Naive B cell (primary cell): ENCODE measurements at places on chromosomes 2 and 18.

DNA sequence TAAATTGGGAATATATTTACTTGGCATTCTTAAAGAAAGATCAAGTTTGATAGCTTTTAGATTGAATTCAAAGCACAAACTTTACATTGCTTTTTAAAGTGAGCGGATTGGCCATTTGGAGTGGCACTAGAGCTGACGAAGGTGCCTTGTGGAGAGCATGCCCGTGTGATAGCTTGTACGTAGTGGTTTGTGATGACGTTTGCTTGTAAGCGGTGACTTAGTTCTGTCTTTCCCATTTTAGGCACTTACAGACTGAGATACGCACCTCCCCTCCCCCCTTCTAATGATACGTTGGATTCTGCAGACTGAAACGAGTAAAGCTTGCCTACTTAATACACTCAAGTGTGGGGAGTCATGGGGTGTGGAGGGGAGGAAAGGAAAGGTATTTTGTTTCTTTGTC is 53.4 kb downstream of the ZCCHC2 start:
- DNase-seq, result no peak

DNA sequence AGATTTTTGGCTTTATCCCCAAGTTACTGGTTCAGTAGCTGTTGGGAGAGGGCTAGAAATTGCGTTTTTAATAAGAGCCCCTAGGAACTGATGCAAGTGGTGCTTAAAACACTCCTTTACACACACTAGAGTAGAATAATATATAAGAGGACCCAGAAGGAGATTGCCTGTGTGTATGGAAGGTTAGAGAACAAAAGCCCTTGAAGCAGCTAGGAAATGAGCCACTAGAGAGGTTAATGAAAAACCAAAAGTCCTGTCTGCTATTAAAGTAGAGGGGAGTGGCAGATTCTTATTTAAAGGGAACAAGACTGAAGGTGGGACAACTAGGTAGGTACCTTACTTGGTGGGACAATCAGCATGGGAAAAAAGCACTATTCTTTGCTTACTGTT is 14.4 kb upstream of the SLC39A10 start:
- DNase-seq, result no peak

DNA sequence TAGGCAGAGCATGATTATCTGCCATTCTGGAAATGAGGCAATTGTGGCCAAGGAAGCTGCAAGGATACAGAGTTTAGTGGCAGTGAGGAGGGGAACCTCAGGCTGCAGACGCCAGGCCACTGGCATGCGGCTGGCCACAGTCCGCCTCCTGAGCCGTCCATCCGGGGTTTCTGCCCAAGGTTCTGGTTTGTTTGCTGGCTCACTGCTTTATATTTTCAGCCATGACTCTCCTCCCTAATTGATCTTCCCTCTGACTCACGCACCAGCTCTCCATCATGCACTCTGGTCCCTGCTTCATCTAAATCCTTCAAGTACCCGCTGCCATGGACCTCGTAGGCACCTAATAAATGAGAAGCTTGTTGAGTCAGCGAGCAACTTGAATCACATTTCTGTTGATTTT is 107.8 kb upstream of the REV1 start:
- DNase-seq, result no peak

- DNase-seq, result no peak
These were observed 113.3 kb downstream of the NOL10 start for GRCh38 chr2:10576456-10576855.

- DNase-seq, result no peak
These were observed 336.5 kb downstream of the CYP26B1 start for GRCh38 chr2:71811157-71811556.

DNA sequence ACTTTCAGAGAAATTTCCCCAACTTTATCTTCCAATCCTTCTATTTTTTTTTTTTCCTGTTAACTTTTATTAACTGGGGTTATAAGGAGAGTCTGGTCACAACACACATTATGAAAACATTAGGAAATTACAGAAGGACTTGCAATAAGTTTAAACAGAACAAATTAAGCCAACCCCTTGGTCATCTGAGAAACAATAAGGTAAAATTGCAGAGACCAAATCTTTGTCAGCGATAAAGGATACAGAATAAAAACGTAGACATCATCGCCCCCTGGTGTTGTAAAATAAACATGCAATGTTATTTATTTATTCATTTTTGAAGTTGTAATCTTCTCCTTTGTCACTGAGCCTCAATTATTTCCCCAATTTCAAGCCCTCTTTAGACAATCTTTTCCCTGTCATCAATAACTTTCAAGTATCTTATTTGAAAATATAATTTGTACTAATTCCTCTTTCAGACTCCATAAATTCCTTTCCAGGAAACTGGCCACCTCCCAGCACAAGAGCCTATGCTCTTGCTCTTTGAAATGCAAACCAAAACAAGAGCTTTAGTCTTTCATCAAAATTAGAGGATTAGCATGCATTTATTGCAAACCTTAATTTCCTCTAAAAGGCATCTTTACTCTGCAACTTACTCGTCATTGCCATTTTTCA is 19.5 kb downstream of the G6PC2 start:
- DNase-seq, result peak; percentile 17

DNA sequence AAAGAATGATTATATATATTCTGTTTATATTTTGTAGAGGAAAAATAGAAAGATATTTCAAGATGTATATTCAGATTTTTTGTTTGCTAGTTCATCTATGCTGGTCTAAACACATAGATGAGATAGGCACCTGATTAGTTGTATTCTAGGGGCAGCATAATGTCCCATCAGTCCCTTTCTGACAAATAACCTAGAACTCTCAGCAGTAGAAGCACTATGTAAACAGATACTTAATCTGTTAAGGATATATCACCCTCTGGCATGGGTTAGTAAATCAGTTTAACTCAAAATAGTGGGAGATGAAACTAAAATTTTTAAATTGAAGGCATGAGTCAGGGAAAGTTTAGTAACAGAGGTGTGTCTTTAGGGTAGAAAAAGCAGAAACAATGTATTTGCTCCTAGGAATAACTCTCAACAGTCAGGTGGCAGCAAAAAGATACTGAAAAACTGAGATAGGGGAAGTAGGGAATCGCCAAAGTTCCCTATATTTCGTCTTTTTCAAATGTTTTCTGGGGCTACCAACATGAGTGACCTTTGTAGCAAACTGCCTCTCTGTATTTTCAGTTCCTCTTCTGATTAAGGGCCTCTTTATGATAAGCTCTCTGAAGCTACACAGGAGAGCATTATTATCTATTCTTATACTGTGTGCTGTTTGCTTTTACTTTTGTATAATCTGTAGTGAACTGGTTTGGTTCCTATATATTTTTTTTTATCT is 5.7 kb downstream of the PPP1R1C start:
- DNase-seq, result peak; percentile 14

- no peak for DNase-seq
These were observed 487.3 kb upstream of the VWC2L start for GRCh38 chr2:213923543-213923942.

DNA sequence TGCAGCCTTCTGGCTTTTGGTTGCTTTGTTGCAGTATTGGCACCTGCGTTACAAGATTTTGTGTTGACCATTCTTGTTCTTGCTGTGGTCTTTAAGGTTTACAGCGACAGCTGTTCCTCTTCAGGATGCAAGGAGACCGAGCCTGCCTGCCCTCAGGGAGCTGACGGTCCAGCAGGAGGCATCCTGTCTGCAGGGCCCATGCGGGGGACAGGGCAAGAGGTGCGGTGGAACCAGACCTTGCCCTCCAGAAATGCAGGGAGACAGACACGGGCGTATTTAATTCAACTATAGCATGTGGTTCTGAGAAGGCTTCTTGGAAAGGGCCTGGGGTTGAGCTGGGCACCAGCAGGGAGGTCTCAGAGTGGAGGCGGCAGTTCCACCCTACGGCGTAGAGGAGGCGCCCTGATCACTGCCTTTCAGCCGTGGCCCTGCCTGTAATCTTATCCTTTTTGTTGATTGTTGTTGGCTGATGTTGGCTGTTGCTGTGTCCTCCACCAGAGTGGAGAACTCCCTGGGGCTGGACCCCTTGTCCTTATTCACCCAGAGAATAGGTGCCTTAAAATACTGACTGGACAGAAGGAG is 71.7 kb downstream of the HPCAL1 start:
- DNase-seq, result no peak

DNA sequence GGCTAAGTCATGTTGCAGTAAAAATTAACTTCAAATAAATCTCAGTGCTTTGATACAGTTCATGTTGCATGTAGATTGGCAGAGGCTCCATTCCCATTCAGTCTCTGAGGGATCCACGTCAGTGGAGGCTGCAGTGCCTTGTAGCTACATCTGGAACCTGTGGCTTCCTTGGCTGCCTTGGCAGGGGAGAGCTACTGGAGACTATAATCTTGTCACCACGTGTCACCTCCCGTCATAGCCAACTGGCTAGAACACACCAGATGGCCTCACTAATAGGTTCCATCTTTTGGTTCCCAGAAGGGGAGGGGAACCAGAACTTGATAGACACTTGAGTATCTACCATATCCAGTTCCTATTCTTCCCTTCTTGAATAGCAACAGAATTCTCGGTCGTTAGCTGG is 28.4 kb downstream of the E2F6 start:
- no peak for DNase-seq

- peak; percentile 8 for DNase-seq
These were observed 499.3 kb downstream of the IRS1 start for GRCh38 chr2:226300196-226300886.

DNA sequence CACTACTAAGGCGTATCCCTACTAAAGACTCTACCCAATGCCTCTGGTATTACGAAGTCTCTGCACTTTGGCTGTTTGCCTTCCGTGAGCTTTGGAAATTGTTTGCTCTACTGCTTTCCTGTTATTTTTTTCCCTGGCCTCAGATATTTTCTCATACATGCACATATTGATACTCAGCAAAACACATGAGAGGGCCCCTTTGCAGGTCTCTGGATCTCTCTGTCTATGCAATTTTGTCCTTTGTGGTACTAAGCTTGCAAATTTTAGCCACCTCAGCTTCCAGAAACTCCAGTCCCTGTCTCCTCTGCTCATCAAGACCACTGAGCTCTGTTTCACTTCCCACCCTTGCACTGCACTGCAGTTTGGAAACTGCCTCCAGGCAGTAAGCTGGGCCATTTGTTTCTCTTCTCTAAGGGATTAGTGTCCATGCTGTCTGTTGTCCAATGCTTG is 46.6 kb downstream of the TAF1B start:
- no peak for DNase-seq

GRCh38 chr2:176097820-176098365 is 1.7 kb upstream of the HOXD12 start:
- no peak for DNase-seq

DNA sequence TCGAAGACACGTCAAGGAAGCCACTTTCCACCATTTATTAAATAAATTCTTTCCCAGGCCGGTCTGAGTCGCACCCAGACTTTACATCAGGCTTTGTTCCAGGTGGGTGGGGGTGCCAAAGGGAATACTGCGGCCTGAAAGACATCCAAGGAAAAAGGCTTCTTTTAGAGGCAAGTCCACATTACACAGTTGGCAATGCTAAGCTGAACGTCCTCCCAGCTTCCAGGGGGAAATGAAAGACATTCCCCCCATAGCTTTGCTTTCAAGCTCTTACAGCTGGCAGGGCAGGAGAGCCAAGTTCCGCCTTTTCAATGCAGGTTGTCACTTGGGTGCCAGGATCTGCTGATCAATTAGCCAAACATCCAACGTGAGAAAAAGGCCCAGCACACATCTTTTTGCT is 36.5 kb upstream of the PTPN4 start:
- DNase-seq, result no peak

- DNase-seq, result no peak
These were observed 146.5 kb downstream of the NDUFA10 start for GRCh38 chr2:239878686-239879085.

- no peak for DNase-seq
These were observed 298.5 kb downstream of the PLCL1 start for GRCh38 chr2:198102856-198103255.

- no peak for DNase-seq
These were observed 32.6 kb downstream of the FBXO15 start for GRCh38 chr18:74115046-74115445.

DNA sequence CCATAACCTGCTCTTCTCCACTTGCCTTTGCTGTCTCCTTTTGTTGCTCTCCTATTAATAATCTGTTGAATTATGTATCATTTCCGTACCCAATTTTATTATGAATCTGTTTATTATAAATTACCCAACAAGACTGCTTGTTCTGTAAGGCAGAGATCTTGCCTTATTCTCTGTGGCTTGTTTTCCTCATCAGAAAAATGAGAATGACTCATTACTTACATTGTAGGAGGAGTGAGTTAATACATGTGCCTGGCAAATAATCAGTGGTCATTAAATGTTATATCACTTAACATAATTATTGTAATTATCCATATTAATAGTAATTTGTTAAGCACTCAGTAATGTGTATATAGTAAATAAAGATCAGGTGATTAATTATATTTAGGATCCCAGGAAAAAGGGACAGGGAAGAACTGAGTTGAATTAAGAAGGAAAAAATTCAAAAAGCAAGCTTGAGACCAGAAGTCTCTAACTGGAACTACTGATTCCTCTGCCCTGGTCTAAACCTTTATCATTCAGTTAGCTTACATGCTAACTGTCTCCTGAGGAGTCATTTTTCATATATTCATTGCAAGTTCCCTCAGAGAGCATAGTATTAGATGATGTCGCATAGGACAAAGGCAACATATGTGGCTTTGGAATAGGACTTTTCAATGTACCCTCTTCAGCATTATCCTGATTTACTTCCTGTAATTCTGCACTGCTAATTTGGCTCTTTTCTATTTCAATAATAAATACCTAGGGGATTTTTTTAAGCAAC is 335.7 kb downstream of the GALNT13 start:
- no peak for DNase-seq

DNA sequence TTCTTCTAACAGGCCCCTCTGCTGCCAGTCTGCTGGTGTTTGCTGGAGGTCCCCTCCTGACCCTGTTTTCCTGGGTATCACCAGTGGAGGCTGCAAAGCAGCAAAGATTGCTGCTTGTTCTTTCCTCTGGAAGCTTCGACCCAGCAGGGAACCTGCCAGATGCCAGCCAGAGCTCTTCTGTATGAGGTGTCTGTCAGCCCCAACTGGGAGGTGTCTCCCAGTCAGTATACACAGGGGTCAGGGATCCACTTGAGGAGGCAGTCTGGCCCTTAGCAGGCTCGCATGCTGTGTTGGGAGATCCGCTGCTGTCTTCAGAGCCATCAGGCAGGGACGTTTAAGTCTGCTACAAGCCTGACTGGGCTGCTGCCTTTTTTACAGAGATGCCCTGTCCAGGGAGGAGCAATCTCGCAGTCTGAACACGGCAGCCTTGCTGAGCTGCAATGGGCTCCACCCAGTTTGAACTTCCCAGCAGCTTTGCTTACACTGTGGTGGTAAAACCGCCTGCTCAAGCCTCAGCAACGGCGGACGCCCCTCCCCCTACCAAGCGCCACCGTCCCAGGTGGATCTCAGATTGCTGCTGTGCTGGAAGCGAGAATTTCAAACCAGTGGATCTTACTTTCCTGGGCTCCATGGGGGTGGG is 29.9 kb downstream of the CHCHD5 start:
- no peak for DNase-seq
